ENCODE measurements at places on chromosomes 5 and 9.

DNA sequence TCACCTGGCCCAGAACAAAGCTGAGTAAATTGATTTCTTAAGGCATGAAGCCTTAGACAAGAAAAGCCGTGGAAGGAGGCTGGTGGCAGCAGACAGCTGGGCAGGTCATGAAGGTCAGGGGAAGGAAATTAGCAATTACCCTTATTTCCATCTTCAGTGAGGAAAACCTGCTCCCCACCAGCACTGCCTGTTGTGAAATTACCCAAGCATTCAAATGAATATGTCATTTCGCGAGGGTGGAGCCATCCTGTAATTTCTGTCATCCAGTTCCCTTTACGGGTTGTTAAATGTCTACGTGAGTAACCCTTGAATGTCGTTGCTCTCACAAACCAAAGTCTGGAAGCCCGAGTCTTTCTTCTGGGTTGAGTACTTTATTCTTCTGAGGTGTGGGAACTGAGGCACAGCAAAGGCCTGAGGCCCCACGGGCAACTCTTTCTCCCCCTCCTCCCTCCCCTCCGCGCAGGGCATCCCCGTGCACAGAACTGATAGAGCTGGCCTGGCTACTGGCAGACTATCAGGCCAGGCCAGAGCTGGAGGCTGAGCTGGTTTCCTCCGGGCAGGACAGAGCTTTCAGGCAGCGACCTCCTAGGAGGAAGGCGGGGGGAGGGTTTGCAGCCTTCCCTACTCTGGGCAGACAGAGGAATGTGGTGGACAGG is 22.0 kb upstream of the AK3 start:
- no peak for DNase-seq

GRCh38 chr5:143229426-143229895 is 174.0 kb downstream of the NR3C1 start:
- no peak for DNase-seq

DNA sequence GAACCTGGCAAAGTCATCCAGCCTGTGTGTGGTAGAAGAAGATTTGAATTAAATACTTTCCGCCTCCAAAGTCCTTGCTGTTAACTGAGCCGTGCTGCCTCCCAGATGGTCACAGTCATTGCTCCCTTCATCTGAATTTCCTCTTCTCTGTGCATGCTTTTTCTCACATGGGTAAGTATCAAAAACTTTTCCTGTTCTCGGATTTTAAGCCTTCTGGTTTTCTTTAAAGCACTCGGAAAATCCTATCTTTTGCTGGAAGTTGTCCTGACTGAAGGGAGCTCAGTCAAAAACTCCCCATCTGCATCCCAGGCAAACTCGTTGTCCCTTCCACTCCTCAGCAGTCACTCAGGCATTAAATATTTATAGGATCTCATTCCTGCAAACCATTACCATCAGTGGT is 290.0 kb upstream of the PIK3R1 start:
- DNase-seq = no peak

- DNase-seq = no peak
Observed at GRCh38 chr5:112349371-112349770, 69.7 kb downstream of the EPB41L4A start.

GRCh38 chr9:97848480-97849237 is 4.4 kb upstream of the FOXE1 start:
- no peak for DNase-seq

- DNase-seq = no peak
Observed at GRCh38 chr5:80216753-80217596, 38.9 kb downstream of the SERINC5 start.

DNA sequence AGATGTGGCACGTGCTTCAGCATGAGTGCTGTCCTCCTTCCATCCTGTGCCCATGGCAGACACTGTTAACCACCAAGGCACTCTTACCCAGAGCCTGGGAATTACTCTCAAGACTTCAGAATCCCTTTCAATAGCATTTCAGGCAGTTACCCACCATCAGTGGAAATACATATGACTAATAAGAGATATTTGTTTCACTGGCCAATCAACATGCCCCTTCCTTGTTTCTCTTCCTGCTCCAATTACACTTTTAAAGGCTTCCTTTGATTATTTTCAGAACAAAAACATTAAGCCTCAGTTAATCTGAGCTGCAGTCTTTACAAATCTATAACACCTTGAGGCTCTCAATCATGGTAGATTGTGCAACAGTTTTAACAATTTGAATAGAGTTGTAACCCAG is 70.8 kb downstream of the PRELID2 start:
- no peak for DNase-seq

DNA sequence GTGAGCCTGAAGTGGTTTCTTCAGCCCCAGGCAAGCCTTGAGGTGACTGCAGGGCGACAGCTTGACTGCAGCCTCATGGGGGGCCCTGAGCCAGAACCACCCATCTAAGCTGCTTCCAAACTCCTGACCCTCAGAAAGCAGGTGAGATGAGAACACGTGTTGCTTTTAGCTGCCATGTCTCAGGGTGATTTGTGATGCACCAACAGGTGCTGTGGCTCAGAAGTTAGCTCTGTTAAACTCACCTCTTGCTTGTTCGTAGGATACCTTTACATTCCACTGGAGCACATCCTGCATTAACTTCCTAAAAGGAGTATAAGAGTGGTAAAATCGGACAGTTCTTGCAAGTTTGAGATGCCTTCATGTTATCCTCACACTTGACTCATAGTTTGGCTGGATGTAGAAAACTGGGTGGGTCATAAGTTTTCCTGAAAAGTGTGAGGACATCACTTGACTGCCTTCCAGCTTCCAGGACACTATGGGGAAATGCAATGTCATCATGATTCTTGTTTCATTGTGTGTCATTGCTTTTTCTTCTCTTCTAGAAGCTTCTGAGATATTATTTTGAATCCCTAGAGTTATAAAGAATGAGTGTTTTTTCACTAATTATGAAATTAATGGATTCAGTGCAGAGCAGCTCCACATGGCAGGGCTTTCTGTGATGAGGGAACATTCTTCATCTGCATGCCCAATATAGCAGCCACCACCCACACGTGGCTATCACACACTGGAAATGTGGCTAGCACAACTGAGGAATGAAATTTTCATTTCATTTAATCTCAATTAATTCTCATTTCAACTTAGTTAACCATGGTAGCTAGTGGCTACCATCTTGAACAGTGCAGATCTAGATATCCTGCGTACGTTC is 92.3 kb downstream of the HSD17B3 start:
- DNase-seq = no peak

DNA sequence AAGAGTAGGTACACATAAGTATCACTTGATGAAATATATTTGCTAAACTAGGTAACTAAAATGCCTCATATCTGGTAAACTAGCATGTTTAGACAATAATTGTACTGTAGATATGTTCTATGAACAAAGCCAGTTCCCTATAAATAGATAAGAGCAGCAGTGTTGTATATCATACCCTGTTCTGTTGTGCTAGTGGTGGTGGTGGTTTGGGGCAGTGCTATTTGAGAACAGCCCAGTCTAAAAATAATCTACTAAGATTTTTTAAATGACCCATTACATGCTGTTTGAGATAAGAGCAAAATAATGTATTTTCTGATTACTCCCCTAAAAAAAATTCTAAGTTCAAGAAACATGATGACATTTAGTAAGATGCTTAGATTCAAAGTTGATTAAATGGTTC is 829.2 kb upstream of the DMAC1 start:
- no peak for DNase-seq

DNA sequence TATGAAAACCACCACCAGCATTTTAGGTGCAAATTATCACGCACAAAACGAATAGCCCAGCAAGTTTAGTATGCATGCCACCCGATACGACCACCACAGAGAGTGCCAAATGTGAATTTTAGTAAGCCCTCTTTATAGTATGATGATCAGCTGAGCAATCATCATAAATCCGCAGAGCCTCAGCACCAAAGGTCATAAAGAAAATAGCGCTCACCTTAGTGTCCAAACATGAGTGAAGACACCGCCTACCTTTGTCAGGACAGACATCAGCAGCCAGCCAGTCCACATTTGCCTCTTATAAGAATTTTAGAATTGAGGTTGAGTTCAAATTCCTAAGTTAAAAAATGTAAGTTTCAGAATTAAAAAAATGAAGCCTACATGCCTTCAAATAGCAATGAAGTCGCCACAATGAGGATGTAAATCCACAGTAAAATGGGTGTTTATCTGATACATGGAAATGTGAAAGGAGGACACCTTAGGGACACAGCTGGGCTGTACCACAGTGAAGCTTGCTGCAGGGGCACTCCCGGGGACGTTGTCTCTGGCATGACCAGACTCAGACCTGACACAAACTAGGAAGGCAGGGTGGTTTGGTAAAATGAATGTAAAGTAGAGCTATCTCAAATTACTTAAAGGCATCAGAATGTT is 149.0 kb downstream of the AUH start:
- DNase-seq = no peak

GRCh38 chr5:10427201-10427600 is 14.5 kb upstream of the ROPN1L start:
- no peak for DNase-seq

DNA sequence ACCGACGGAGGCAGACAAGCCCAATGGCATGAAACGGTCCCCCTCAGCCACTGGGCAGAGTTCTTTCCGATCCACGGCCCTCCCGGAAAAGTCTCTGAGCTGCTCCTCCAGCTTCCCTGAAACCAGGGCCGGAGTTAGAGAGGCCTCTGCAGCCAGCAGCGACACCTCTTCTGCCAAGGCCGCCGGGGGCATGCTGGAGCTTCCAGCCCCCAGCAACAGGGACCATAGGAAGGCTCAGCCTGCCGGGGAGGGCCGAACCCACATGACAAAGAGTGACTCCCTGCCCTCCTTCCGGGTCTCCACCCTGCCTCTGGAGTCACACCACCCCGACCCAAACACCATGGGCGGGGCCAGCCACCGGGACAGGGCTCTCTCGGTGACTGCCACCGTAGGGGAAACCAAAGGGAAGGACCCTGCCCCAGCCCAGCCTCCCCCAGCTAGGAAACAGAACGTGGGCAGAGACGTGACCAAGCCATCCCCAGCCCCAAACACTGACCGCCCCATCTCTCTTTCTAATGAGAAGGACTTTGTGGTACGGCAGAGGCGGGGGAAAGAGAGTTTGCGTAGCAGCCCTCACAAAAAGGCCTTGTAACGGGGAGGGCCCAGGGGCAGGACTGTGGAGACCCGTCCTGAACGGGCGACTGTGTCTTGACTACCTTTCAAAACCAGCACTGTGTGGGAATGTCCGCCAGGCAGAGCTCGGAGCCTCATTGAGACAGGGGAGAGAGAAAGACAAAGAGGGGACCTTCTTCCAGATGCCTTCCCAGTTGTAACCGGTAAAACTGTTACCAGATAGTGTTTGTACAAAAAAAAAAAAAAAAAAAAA is 29.9 kb downstream of the CD180 start:
- no peak for DNase-seq

DNA sequence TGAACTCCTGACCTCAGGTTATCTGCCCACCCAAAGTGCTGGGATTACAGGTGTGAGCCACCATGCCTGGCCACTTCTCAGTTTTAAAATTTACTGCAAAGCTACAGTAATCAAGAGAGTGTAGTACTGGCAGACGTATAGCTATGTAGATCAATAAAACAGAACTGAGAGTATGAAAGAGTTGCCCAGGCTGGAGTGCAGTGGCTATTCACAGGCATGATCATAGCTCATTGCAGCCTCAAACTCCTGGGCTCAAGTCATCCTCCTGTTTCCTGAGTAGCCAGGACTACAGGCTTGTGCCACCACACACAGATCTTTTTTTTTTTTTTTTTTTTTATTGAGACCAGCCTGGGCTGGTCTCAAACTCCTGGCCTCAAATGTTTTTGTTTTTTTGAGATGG is 26.5 kb upstream of the NCS1 start:
- no peak for DNase-seq

GRCh38 chr9:125854553-125855275 is 107.5 kb downstream of the PBX3 start:
- DNase-seq = no peak

DNA sequence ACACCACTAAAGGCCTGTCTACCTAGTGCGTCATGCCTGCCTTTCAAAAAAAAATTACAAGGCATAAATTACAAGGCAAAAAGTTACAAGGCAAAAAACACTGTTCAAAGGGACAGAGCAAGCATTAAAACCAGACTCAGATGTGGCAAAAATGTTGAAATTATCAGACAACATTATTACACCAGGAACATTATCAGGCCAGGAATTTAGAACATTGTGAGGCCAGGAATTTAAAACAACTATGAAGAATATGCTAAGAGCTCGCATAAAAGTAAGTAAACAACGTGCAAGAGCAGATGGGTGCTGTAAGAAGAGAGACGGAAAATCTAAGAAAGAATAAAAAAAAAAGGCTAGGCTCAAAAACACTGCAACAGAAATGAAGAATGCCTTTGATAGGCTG is 18.2 kb upstream of the MLANA start:
- DNase-seq = no peak

DNA sequence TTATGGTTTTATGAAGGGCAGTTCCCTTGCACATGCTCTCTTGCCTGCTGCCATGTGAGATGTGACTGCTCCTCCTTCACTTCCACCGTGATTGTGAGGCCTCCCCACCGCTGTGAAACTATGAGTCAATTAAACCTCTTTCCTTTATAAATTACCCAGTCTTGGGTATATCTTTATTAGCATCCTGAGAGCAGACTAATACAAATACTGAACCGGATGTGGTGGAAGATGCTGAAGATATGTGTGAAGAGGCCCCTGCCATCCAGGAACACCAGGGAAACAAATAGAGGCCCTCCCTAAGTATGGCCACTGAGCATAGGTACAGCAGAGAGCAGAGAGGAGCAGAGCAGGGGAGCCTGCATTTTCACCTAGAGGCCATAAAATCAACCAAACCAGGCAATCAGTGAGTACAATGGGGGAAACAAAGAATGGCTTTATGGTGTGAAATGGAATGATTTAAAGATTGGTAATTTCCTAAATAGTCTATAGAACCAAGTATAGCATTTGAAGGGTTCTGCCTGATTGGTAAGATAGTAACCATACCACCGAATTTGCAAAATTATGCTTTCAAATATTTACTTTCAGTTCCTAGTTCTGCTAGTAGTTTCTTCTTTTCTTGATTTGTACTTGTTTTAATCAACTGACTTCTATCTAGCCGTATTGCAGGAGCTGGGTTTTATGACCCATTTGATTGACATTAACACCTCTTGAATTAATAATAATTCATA is 421.6 kb downstream of the IRX1 start:
- DNase-seq = no peak

DNA sequence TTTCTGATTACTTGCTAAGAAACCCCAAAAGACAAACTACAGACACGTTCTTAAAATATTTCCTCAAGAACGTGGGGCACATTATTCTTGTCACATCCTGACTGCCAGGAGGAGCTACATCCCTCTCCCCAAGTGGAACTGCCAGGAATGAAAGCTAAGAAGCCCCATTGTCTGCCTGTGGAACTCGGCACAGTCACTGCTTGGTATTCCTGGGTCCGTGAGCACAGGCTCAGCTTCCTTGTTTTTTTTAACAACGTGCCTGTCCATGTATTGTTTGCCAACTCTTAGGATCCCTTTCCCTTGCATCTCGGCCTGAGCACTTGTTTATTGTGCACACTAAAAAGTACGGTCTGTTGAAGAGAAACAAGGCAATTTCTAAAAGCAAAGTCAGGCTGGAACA is 47.0 kb upstream of the SELENOP start:
- DNase-seq = no peak

GRCh38 chr9:28887188-28887884 is 1314.1 kb upstream of the C9orf72 start:
- no peak for DNase-seq

- no peak for DNase-seq
Observed at GRCh38 chr5:87116825-87117512, 150.7 kb upstream of the RASA1 start.
